ENCODE measurements at places on chromosomes 13 and 19.
A peak's percentile ranks its signal among the peaks of the same experiment; 100 is the strongest.

- no peak for DNase-seq
These were observed 61.2 kb downstream of the WASF3 start for GRCh38 chr13:26618726-26619125.

DNA sequence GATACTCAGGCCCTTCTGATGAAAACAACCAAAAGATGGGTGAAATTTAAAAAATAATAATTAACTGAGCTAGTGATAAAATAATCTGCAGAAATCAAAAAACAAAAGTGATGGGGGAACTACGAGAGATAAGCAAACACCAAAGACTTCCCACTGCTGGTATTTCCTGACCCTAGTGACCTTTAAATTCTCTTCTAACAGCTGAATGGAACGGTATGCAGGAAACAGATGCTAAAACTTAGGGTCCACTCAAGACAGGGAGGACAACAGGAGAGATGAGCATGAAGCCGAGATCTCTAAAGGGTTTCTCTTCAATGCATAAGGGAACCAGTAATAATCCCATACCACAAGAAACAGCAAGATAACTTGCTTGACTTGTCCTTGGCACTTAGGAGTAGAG, 50.8 kb downstream of the USP12 start:
- DNase-seq, result no peak

DNA sequence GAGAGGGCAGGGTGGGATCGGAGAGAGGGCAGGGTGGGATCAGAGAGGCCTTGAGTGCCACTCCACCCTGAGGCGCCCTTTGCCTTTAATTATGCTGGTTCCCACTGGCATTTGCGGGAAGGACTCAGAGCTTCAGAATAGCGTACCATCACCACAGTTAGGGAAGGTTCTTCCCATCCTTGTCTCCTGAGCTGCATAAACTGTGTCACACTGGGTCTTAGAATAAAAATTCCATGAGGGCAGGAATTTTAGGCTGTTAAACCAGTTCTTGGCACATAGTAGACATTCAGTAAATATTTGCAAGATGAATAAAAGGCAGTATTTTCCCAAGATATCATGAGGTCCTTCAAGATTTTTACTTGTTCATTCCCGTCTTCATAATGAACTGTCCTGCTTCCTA, 24.4 kb downstream of the PPP2R1A start:
- no peak for DNase-seq

GRCh38 chr19:3121821-3122511, 13.9 kb upstream of the GNA15 start:
- no peak for DNase-seq

- no peak for DNase-seq
These were observed 384.2 kb downstream of the SLITRK1 start for GRCh38 chr13:83498045-83498444.

DNA sequence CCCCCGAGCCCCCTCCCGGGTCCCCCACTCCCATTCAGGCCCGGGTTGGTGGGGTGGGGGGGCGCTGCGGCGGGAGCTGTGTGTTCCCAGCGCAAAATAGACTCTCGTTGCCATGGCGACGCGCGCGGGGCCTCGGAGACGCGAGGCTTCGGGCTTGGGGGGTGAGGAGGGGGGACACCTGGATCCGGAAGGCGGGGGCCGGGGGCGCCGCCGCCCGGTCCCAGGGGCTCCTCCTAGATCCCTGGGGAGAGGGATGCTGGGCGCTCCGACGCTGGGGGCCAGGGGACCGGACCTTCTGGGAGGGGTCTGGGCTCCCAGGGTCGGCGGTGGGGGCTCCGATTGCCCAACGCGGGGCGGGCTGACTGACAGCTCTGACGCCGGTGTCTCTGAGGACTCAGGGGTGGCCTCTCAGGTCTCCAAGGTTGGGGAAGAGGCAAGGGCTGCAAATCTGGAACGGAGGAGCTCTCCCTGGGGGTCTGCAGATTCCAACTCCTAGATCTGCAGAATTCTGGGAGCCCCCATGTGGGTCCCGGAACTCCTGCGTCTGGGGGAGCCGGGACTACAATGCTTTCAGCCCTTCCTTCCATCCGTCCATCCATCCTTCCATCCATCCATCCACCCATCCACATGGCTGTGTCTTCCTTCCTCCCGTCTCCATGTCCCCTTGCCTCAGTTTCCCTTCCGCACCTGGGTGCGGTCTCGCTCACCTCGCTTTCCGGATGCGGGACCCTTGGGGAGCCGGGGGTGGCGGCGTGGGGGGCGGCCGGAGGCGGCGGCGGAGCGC, 9.1 kb upstream of the SHISA7 start:
- DNase-seq, result no peak

DNA sequence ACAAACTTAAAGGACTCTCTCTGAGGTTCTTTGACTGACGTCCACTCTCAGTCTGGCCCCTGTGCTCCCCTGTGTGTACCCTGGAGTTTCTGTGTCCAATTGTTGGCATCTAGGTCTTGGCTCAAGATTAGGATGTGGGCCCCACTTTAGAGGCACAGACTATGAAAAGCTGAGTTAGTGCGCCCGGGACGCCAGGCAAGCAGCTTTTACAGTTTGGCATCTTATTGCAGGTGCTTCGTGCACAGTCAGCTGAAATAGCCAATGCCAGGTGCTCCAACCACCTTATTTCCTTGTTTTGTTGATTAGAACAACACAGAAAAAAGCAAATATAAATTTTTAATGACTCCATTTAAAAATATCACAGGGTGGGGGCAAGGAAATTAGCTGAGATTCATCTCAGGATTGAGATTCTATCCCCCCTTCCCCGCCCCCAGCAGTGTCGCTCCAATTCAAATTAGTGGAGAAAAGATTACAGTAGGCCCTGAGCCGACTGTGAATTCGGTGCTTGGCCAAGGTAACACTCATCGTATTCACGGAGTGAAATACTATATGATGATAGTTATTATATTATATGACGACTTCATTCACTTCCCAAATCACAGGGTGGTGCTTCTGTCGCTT, 4.3 kb downstream of the SOX1 start:
- DNase-seq, result no peak

- no peak for DNase-seq
These were observed 570.2 kb downstream of the SLITRK1 start for GRCh38 chr13:83311886-83312577.

DNA sequence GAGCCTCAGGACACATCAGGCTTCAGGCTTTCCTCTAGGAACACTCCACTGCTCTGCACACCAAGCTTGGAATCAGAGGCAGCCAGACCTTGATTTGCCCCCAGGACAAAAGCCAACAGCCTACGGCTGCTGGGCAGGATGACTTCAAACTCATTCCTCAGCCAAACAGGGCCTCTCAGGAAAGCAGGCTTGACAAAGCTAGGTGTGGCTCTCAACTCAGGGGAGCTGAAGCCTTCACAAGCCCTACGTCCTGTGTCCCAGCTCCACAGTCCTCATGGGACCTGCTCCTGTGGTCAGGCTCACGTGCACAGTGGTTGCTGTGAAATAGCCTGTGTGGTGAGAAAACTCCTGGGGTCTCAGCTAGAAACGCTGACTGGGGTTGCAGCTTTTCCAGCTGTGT, 398.9 kb upstream of the ZNF507 start:
- DNase-seq, result no peak

DNA sequence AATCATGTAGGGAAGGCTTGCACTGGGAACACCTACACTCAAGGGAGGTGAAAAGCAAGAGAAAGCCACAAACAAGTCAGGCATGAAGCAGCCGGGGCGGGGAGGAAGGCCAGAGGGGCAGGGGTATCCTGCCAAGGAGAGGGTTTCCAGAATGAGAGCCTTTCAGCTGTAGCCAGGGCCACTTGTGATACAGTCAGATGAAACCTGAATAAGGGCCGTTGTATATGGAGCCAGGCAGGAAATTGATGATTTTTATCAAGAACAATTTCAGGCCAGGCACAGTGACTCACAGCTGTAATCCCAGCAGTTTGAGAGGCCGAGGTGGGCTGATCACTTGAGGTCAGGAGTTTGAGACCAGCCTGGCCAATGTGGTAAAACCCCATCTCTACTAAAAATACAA, 4.4 kb downstream of the TRPM4 start:
- DNase-seq, result no peak

GRCh38 chr19:18859676-18860301, 28.0 kb downstream of the UPF1 start:
- DNase-seq, result no peak

DNA sequence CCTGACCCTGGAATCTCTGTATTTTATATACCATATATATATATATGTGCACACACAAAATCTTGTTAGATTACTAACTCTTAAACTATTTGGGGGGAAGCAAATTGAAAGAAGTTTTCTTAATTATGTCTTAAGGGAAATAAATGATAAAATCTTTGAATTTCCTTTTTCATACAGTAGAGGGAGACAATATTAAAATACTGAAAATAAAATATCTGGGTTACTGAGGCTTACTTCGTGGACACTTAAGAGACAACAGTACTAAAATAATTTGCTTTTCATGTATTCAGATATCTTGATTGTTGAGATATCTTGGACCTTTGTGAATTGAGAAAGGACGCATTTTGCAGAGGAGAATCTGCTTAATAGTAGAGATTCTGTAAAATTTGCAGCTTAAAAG, 17.0 kb downstream of the SUGT1 start:
- DNase-seq, result no peak

- no peak for DNase-seq
These were observed 212.8 kb downstream of the ENOX1 start for GRCh38 chr13:43573802-43574514.

GRCh38 chr13:28746287-28746612, 27.5 kb upstream of the SLC46A3 start:
- DNase-seq, result no peak

DNA sequence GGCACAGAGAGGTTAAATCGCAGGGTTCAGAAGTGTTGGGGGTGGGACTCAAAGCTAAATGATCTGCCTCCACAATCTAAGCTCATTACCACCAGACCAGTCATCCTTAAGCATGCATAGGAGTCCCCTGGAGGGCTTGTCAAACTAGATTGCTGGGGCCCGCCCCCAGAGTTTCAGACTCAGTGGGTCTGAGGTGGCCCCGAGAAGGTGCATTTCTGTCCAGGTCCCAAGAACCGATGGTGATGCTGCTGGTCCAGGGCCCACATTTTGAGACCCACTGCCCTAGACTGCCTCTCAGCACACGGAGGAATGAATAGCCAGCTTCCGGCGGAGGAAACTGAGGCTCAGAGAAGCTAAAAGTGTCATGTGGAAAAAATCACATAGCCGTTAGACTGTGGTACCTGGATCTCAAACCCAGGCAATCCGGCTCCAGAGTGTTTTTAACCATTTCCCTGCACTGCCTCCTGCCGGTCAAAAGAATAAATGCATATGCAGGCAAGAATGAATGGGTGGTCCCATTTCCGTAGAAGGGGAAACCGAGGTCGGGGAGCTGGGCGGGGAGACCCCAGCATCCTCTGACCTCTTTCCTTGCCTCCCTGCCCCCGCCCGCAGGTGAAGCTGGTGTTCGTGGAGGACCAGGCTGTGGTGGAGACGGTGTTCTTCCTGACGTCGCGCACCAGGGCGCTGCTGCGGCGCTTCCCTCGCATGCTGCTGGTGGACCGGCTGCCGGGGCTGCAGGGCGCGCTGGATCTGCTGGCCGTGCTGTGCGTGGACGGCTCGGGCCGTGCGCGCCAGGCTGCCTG, 23.8 kb downstream of the ZSWIM9 start:
- DNase-seq, result peak; percentile 12

DNA sequence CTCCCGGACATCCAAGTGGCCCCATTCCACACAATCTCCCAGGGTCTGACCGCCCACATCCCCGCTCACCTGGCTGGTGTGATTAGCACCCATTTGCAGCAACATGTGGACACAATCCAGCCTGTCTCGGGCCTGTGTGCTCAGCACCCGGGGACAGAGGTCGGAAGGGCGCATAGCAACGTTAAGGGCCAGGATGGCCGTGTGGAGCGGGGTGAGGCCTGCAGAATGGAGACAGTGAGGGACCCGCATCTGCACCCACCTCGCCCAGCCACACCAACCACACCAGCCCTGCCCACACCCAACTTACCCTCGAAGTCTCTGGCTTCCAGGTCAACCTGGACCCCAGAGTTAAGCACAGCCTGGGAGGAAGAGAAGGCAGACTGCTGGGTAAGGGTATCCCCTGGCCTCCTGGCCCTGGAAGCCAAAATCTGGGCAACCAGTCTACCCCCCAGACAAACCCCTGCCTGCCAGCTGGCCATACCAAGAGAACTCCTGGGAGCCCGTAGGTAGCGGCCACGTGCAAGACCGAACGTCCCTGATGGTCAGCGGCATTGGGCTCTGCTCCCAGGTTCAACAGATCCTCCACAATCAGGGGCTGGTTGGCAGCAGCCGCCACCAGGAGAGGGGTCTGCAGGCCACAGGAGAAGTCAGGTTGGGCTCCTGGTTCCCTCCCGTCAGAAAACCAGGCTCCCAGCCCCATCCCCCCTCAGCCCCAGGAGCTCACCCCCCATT, 4.3 kb downstream of the NFKBID start:
- DNase-seq, result no peak

DNA sequence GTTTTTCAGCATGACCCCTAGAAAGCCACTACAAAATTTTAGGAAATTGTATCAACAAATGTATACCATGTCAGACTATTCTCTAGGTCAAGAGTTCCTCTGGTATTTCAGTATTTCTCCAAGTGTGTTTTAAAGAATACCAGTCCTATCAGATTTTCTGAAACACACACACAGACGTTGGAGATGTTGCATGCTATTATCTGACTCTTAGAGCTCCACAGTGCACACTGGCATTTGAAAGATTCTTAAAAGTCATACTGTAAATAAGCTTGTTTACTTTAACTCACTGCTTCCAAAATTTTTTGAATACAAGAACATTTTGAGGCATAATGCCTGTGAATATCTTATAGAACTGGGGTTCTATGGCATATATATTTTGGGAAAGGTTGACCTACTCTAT, 33.8 kb upstream of the VWA8 start:
- DNase-seq, result no peak

GRCh38 chr19:46345157-46345556, 1.7 kb upstream of the PPP5C start:
- no peak for DNase-seq

DNA sequence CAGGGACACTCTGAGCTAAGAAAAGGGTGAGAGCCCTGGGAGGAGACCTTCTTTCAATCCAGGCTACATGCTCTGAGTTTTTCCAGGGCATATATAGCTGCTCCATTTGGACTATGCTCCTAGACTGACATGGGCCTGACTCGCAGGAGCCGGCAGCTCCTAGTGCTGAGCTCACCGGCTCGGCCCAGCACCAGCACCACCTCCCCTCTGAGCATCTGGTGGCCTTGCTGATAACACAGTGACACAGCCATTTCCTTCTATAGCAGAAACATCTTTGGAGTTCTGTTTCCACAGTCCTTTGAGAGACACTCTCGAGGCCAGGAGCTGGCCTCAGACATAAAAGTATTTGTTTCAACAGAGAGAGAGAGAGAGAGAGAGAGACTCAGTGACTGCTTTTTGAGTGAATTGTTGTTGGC, 184.9 kb downstream of the TM9SF2 start:
- no peak for DNase-seq

All from activated T-cell treated with anti-CD3 and anti-CD28 coated beads for 1 hour (primary cell).